ENCODE measurements at places on chromosomes 1 and 21.
A peak's percentile ranks its signal among the peaks of the same experiment; 100 is the strongest.

GRCh38 chr1:150973258-150973835 is 1.3 kb downstream of the CERS2 start:
- DNase-seq, result no peak

DNA sequence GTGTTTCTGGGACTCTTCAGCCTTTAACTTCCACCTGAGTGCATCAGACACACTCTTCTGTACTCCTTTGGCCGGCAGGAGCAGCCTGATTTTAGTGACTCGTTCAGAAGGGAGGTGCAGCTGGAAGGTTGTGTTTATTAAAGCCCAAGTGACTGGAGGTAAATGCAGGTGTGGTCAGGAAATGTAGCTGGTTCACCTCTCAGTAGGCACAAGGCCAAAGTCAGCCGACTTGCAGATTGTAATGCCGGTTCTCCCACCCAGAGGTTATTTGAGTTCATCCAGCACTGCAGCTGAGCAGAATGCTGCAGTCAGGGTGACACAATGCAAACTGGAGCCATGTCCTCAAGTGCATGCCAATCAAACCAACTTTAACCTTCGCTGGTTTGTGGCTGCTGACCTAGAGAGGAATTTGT is 91.5 kb downstream of the SPATA46 start:
- DNase-seq, result no peak

DNA sequence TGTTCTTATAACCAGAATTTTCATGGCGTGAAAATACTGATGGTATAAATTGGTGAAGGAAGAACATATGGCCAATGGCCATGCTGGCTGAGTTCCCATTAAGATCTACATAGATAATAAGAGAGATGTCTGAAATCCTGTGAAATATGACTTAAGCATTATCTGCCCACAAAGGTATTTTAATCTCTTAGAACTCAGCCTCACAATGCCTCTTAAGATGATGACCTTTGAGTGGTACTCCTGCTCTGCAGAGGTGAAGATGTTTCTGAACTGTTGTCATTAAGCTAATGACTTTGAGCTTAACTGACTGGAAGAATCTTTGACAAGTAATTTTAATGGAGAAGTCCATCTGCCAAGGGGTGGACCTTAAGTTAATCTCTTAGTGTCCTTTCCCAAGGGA is 148.7 kb downstream of the ZNF326 start:
- DNase-seq, result no peak

DNA sequence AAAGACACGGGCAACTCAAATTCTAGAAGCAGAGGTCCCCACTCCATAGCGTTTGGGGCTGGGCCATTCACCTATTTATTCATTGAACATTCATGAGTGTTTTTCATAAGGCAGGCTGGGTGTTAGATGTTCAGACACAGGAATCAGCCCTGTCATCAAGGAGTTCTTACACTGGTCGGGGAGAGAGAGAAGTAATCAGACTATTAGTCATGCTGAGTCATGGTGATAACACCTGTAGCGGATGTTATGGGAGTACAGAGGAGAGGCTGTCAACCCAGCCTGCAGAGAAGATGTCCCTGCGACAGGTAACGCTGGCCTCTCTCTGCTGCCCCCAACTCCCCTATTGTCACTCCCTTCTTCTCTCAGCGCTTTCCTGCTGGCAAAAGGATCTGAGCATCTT is 17.2 kb downstream of the LY9 start:
- no peak for DNase-seq

GRCh38 chr1:55938376-55938850 is 641.0 kb downstream of the PLPP3 start:
- DNase-seq, result no peak

DNA sequence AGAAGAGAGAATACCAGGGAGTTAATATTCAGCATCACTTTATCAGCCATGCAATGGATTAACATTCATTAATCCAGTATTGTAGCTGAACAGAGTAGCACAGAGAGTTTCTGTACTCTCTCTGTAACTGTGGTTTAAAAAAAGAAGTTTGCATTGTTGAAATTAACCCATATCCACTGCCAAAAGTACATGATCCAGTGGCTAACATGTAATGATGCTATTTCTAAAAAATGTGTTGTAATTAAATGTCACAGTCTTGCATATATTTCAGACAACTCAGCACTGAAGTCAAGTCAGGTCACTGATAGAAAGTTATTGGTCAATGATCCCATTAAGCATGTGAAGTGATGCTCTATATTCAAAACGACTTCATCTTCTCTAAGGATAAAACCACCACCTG is 141.3 kb downstream of the NRIP1 start:
- no peak for DNase-seq

DNA sequence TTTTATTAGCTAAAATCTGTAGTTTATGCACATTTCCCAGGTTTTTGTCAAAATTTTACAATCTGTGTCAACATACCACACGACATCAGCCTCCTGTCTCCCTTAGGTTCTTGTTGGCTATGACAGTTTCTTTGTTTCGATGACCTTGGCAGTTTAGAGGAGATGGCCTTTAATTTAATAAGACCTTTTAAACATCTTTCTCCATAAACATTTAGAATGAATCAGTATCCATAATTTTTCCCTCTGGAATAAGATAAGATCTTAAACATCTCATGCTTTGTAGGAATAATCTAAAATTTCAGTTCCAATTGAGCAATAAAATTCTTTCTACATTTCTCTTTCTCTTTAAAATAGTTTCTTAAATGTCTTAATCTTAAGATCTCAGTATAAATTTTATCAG is 28.7 kb upstream of the DYRK1A start:
- DNase-seq, result no peak

DNA sequence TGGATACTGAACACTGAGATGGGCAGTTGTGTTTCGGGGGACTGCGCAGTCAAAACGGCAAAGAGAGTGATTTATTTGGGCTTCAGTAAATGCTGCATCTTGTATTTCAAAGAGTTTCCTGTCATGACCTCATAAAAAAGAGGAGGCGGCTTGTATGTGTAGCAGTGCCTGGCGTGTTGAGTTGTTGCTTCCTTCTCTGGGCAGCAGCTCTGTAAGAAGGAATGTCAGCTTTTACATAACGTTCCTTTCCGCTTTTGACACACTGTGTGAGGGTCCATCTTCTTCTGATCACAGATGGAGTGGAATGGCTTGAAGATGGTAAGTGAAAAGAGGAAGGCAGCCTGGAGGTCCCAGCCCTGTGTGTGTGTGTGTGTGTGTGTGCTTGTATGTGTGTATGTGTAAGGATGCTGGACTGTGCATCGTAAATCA is 941 bp downstream of the ELAVL4 start:
- DNase-seq, result no peak

DNA sequence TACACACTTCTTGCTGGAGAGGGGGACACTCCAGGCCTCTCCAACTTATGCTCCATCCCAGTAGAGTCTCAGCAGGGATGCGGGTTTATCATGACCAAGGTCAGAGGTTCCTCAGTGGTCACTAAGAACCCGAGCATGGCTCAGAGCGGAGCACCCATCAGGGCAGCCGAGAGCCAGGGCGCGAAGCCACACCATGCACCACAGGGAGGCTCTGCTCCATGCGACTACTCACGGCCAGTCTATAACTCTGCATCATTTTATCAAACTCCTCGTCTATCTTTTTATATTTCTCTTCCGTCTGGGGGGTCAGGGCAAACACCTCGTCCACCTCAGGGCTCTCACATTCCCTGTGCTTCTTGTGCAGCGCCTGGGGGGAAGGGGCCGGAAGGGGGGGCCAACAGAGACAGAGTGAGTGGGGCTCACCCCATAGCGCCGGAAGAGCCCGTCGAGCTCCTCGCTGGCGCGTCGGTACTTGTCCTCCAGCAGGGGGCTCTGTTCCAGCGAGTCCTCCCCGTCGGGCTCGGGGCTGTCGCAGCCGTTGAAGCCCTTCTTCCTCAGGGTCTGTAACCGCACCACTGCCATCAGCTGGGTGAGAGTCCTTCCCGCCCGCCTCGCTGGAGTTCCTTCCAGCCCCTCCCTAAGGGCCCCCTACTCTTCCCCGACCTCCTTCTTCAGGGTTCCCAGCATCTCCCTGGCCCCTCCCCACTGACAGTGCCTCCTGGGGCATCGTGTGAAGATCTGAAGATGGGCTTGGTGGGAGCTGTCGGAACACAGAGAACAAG is 20.0 kb downstream of the MEF2D start:
- DNase-seq, result no peak

DNA sequence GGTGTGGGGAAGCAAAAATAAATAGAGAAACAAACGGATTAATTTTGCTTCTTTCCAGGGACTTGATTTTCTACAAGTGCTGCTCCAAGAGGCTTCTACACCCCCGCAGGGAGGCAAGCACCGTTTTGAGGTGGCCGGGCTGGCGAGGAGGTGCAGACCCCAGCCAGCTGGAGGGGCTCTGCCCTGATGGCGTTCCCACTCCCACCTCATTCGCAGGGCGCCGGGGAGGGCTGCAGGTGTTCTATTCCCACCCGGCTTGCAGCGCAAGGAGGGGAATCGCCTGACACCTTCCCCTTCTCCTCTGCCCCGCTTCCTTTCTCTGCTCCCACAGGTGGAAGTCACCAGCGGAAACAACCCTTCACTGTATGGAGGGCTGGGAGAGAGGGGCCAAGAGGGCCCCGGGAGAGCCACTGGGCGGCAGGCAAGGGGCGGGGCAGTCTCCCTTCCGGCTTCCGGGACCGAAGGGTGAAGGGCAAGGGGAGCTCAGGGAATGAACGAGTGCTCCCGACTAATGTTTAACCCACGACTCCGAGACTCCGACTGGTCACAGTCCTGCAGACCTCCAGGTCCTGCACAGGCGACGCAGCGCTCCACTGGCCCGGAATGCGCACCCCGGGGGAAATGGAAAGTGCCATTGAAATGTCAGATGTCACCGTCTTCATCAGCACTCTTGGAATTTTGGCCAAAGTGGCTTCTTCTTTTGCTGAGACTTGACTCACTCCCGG is 29.1 kb downstream of the TEX35 start:
- peak; percentile 60 for DNase-seq

Measured in substantia nigra (tissue), 51 donors.